ENCODE measurements at places on chromosomes 4 and X. TPM values are rescaled to one million over a fixed set of nuclear protein-coding genes. Genes with fewer than 3 reads are reported as not detected.

- DNase-seq = no peak
Observed at GRCh38 chrX:149909324-149910177, 19.8 kb upstream of the HSFX4 start.

TCEANC gene
- 1.7 TPM for total RNA-seq

DNA sequence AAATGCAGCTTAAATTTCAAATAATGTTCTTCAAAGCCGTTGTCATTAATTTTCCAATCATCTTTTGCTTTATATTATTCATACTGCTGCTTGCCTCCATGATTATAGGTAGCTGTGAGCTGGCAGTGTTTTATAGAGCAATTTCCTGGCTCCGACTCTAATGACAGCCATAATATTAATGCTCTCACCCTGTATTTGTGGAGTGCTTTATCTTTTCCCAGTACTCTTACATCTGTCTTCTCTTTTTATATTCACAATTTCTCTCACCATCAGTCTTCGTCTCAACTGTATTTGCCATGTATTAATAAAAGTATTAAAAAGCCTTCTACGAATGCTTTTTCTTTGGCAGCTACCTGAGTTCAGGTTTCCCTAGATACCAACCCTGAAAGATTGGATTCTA lies 21.0 kb downstream of the ATXN3L start:
- no peak for DNase-seq

DNA sequence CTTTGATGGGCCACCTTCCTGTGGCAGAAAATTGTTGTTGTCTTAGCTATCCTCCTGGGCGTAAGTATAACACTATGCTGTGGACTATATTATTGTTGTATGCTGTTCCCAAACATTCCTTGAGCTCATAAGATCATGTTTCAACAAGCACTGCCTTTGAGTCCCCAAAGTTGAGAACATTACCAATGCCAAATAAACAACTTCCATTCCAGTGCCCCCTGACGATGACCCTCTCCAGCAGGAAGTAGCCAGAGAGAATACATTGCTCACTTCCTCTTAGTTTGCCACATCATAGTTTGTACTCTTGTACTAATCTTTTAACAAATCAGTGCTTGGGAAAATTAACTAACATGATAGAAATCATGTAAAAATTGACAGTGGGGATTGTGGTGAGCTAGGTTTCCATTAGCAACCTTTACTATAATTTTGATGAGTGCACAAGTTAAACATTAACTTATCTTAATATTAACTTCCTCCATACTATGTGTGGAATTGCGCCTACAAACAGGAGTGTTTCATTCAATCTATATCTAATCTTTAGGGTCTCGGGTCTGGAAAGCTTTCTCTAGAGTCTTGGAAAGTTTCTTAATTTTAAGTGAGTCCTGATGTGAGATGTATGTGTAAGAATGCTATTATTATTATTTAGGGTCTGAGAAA lies 20.3 kb upstream of the DHX15 start:
- DNase-seq = peak; percentile 35

ZDHHC15 gene
- under 0.01 TPM for total RNA-seq

GABRB1 gene
- total RNA-seq = not detected

DNA sequence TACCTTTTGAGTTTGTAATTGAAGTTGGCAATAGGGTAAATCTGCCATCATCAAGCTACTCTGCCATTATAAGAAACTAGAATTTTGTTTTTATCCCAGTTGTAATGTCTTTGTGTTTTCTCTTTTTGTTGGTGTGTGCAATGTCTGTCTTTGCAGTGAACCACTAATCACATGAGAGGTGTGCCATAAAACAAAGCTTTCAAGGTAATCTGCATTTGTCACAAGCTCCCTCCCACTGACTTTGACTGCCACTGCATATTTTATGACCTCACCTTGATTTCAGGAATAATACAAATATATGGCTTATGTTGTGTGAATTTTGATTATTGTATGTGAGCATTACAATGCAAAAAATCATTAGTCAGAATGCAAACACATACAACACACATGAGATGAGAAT lies 9.0 kb upstream of the GBA3 start:
- no peak for DNase-seq

DNA sequence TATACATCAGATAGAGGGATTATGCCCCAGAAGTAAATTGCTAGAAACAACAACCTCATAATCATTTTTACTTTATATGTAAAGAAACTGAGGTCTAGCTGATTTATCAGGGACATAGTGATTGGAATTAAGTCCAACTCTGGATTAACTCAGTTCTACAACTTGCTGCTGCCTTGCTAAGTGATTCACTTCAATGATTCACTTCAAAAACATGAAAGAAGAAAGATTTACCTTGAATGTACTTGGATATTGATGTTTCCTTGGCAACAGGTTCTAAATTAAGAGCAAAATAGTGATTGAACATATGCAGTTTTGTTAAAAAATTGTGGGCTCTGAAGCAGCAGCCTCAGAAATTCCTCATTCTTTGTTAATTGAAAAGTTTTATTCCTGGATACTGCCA lies 99.8 kb upstream of the H2AZ1 start:
- DNase-seq = no peak

DNA sequence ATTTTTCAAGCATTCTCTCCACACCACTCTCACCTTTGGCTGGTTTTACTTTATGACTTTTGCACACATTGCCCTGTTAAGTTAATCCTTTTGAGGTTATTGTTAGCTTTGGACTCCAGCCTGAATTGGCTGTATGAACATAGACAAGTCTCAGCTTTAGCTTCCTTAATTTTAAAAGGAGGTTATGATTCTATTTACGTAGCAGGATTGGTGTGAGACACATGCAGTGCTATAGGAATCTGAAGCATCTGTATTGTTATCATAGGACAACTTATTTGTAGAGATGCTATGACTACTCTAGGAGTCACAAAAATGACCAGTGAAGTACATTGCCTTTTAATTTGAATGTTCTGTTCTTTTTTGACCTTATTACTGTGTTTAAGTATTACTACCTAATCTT lies 15.7 kb downstream of the PGAM4 start:
- DNase-seq = peak; percentile 13

TMPRSS11A gene
- total RNA-seq = not detected

VCX3A gene
- total RNA-seq = not detected

GRCh38 chr4:61890321-61890720 lies 690.2 kb downstream of the ADGRL3 start:
- no peak for DNase-seq

- no peak for DNase-seq
Observed at GRCh38 chrX:13074297-13075262, 30.2 kb upstream of the FAM9C start.

DNA sequence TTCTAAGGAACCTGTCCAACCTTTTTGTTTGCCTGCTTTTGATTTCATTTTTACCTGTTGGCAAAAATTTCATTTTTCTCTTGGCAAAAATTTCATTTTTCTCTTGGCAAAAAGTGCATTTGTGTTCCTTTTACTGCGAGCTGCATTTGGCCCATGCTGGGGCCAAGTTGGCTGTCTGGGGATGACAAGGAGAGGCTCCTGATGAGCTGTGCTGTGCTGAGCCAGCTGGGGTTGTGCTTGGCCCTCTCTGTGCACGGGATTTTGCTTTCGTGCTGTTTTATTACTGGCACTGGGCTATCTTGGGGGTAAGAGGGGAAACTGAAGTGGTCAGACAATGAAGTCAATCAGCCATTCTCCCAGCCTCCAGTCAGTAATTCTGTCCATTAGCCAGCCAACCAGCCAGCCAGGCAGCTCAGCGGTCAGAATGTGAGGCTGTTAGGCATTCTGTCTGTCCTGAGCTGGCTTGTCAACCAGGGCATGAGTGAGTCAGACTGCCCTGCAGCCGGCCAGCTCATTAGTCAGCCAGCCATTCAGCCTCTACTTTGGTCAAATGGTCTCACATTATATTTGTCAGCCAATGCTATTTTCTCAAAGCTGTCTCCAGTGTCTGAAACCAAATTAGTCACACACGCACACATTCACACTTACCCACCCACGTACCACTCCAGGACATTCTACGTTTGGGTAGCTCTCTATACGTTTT lies 56.9 kb upstream of the PRPS1 start:
- peak; percentile 33 for DNase-seq

GRCh38 chrX:100407147-100407783 lies 2.8 kb downstream of the PCDH19 start:
- DNase-seq = no peak

NR3C2 gene
- 9.9 TPM for total RNA-seq

GRCh38 chr4:56118055-56118454 lies 169.3 kb downstream of the CEP135 start:
- DNase-seq = no peak

GAGE12J gene
- total RNA-seq = not detected

- DNase-seq = no peak
Observed at GRCh38 chr4:81922313-81922712, 450.6 kb upstream of the RASGEF1B start.

MAGEB2 gene
- total RNA-seq = not detected

PDE5A gene
- 1.7 TPM for total RNA-seq

GRCh38 chr4:41361794-41362526 lies 105.2 kb downstream of the UCHL1 start:
- no peak for DNase-seq

DNA sequence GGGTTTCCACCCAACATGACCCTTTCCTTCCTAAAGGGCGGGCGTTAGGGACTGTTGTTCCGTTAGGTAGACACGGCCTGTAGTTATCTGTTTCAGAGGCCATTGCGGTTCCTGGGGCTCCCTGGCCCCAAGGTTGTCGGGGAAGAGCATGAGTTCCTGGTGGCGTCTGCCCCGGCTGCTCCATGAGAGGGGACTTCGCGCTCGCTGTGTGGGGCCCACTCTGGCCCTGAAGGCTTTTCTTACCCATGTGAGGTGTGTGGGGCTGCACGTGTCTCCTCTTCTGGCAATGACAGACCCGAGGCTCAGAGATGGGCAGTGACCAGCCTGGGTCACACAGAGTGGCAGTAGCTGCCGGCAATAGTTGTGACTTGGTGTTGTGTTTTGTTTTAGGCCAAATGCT lies 9.1 kb downstream of the TADA2B start:
- no peak for DNase-seq

SCFD2 gene
- 20.4 TPM for total RNA-seq

DNA sequence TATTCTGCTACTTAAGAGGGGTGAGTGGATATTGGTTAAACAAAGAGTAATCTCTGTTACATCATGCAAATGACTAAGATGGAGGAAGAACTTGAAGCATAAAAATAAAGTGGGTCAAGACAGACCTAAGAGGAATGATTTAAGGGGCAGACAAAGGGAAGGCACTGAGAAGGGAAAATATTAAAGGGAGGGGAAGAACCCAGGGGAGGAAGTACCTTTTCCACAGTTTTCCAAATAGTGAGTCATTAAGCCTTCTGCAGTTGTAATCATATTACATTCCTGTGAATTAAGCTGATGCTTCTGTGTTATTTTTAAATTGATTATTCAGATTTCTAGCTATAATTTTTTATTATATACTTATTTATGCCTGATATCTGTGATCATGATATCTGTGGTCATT lies 253.3 kb downstream of the CENPC start:
- no peak for DNase-seq

PKD2 gene
- total RNA-seq = 48.8 TPM

GRCh38 chr4:177119021-177119471 lies 190.6 kb upstream of the NEIL3 start:
- DNase-seq = no peak

GRCh38 chrX:8988446-8988845 lies 45.5 kb downstream of the FAM9B start:
- DNase-seq = no peak

DNA sequence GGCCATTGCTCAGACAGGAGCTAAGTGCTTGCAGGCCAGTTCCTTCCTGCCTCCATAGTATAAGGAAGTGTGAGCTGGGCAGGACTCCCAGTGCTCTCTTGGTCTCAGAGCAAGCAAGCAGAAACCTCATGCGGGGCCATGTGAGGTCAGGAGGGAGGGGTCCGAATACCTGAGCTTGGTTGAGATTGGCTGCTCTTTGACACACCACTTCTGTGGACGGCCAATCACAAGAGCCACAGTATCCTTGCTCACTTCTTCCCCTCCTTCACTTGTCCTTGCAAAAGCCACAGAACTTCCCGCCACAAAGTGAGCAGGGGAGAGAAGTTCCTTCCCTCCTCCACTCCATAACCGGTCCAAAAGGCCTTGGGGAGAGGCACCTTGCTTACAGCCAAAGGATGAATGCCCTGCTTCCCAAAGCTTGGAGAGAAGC lies 56.7 kb downstream of the PRPS1 start:
- DNase-seq = peak; percentile 83

DNA sequence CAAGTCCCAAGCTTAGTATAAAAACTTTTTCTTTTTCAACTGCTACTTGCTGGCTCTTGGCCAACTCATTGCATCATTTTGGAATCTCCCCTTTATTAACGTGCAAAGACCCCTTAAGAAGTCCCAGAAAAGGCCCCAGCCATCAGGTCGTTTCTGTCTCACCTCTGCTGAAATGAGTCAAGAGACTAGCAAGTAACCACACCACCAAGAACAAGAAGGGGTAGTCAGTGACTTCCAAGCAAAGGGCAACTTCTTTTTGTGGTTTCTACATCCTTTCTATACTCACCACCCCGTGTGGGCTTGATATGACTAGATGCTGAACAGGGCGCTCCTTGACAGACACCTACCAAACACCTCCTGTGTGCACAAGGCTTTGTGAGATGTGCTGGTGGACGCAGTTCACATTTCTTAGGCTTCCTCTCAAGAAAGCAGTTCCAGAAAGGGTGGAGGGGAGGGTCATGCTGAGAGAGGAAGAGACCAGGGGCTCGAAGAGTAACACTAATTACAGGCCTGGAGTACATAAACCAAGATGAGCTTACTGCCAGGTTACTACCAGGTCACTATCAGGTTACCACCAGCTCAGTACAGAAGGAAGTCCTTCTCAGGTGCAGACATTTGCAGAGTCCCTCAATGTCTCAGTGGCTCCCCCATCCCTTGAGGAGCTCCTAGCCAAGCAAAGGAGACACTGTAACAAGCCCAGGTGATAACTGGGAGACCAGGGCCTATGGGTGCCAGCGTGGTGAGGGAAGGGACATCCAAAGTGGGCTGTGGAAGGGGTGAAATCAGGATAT lies 19.3 kb downstream of the JAKMIP1 start:
- DNase-seq = no peak

- DNase-seq = no peak
Observed at GRCh38 chr4:4459181-4459580, 72.3 kb downstream of the NSG1 start.

DNA sequence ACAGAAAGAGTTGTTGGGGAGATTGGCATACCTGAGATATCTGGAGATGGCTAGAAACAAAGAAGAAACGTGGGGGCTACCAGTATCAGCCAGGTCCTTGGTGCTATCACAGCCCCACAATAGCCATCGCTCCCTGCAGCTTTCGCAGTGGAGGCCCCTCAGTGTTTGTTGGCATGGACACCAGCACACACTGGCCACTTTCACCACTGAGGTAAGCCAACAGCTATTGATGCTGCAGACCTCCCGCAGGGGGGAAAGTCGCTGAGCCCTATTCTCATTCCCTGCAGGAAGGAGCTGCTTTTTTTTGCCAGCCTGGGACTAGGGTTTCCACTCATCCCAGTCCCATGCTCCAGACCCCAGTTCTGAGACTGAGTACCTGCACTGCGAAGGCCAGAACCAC lies 879.2 kb upstream of the IGFBP7 start:
- no peak for DNase-seq

STOX2 gene
- total RNA-seq = 17.7 TPM

DNA sequence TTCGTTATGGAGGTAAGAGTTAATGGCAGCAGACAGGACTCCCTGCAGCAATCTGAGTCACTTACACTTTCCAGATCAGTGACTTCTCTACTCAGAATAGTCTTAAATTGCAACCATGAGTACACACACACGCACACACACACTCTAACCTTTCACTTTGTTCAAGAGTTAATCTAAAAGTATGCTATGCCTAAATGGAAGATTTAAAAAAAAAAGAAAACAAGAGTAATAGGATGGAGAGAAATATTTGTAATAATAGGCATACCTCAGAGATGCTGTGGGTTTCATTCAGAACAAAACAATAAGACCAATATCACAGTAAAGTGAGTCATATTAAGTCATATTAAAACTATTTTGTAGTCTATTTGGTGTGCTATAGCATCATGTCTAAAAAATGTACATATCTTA lies 969.1 kb upstream of the PCDH10 start:
- no peak for DNase-seq

Data from dermis blood vessel endothelial cell (primary cell).